ENCODE measurements at places on chromosomes 1 and 21.

- DNase-seq, result no peak
Observed at GRCh38 chr1:210476730-210477129, 148.0 kb downstream of the HHAT start.

DNA sequence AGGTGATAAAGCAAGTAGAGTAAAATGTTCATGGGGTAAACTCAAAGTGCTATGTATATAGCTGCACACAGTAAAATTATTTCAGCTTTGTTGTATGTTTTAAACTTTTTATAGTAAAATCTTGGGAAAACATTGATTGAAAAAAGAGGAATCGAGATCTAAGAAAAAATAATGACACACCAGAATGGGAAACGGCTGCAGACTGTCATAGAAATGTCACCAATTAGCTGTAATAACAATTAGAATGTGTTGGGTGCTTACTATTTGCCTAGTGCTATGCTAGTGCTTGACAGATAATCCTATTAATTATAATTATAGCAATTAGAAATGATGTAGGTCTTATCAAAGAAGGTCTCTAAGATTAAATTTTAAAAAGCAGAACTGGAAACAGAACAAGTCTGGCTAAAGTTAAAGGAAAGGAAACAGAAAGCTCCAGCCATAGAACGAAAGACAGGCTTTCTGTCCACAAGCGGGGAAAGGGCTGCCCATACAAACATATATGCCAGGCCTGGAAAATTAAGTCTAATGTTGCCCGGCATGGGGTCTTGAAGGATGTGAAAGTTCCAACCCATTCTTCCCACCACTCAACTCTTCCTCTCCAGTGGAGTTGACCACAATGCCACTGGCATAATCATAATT lies 5.0 kb downstream of the PCNX2 start:
- no peak for DNase-seq

DNA sequence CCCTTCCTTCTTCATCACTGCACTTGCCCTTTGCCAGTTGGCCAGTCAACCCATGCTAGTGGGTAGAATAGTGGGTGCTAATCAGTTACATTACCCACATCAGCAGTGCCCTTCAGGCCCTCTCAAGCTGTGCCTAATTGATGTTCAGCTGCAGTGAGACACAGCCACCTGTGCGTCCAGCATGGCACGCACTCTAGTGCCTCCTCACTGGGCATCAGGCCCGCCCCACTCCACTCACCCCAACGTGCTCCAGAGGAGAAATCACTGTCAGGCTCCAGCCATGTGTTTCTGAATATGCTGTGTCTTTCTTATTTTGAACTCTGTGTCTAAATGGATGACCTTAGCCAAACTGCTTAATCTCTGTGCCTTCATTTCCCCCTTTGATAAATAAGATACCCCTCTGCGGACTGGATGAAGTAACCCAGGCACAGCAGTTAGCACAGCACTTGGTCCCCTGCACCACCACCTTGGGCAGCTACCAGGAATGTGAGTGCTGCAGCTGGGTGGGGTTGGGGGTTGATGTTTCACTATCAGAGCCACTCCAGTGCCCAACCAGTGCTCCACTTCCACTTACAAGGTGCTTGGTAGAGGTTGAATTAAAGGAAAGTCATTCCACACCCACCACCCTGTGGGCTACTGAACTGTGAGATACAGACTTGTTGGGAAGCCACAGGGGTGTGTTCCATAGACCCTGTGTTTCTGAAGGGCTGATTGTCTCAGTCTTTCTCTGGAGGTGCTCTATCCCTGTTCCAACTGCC lies 8.9 kb upstream of the ADORA3 start:
- no peak for DNase-seq

DNA sequence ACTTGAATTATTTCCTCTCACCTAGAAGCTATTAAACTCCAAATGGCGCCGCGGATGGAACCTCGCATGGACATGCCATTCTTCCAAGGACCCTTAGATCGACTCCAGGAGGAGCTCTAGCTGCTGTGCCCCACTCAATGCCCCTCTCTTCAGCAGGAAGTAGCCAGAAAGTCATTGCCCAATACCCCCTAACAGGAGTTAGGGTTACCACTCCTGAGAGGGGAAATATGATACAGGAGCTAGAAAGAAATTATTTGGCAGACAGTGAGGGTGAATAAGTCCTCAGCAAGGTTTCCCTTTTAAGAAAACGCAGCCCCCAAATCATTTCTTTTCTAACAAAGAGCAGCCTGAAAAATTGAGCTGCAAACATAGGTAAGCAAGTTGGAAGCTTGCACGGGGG lies 28.6 kb downstream of the TFB2M start:
- no peak for DNase-seq

GRCh38 chr1:80892539-80892938 lies 908.2 kb upstream of the ADGRL2 start:
- no peak for DNase-seq

DNA sequence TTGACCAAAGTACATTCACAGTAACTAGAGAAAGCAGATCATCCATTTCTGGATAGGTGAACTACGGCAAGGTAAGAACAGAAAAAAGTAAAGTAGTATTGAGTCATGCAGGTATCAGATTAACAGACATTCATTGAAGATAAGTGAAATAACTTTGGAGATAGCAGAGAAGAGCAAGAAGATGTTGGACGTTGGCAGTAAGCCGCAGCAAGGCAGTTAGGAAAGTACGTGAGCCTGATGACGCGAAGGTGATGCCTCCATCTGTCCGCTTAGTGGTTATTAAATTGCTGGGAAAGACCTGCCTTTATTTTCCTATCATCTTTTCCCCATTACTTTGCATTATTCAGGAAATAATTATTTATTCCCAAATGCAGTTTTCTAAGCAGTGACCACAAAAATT lies 24.9 kb upstream of the KIAA1614 start:
- DNase-seq, result no peak

DNA sequence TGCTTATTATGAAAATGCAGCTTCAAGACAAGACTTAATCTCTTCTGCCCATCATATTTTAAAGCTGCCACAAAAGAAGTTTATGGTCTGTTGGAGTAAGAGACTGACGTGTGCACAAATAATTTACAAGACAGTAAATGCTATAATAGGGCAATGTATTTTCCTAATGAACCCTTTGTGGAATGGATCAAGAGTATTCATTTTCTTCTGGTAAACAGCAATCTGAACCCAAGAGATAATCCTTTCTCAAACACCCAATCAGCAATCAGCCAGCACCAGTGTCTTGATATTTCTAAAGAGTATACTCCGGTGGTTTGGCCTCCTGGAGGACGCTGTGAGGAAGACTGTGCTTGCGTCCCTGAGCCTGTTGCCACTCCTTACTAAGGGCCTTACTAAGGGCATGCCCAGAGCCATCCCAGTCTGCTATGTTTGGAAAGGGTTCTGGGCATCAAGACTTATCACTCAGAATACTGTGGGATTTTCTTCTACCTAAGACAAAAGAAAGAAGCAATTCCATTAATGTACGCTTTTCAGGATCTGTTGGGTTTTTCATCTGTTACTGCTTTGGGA lies 48.8 kb upstream of the LRRC8D start:
- no peak for DNase-seq

DNA sequence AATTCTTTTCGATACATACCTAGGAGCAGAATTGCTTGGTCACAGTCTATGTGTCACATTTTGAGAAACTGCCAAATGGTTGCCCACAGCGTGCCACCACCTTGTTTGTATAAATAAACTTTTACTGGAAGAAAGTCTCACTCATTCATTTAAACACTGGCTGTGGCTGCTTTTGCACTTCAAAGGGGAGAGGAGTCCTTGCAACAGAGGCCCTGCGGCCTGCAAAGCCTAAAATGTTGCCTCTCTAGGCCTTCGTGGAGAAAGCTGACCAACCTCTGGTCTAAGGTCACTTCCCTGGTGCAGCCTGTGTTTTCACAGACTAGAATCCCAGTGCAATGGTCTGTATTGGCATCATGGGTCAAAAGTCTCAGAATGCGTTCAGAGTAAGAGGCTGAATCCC lies 8.3 kb downstream of the RIPK4 start:
- DNase-seq, result no peak

DNA sequence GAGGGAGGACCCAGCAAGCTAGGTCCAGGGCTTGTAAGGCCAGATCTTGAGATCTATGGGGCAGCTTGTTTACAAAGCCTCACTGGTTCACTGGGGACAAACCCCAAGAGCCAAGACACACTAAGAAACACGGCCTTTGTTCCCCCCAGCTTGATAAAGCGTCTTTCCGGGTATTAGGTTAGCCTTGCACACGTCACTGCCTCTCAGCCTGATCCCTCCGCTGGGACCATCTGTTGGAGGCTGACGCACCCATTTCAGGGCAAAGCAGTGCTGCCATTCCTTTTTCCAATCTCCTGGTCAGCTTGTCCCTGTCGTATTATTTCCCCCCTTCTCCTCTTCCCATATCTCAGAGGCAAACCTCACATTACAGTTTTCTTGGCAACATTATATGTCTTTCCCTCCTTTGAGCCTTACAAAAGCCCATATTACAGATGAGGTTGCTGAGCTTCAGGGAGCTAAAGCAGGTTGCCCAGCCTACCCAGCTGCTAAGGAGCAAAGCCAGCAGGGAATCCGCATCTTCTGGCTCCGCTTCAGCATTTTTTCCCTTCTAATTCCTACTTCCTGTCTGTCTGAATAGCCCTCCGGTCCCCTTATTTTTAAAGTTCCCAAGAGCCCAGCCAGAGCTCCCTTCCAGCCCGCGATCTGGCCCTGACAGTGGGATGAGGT lies 4.1 kb downstream of the HEYL start:
- DNase-seq, result no peak

DNA sequence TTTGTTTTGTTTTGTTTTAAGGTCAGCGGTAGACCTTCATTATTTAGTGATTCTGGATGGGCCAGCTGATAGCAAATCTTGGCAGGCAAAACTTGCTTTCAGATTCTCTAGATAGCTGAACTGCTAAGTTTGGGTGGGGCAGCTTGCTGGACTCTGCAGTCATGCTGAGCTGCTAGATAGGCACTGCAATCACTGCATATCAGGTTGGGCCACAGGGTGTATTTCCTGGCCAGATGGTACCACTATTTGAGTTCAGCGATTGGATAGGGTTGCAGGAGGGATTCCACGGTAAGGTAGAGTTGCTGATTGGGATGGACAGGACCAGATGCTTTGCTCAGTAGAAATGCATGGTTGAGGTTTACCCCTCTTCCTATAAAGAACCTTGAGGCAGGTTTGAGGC lies 579.3 kb upstream of the ADGRL4 start:
- DNase-seq, result no peak

DNA sequence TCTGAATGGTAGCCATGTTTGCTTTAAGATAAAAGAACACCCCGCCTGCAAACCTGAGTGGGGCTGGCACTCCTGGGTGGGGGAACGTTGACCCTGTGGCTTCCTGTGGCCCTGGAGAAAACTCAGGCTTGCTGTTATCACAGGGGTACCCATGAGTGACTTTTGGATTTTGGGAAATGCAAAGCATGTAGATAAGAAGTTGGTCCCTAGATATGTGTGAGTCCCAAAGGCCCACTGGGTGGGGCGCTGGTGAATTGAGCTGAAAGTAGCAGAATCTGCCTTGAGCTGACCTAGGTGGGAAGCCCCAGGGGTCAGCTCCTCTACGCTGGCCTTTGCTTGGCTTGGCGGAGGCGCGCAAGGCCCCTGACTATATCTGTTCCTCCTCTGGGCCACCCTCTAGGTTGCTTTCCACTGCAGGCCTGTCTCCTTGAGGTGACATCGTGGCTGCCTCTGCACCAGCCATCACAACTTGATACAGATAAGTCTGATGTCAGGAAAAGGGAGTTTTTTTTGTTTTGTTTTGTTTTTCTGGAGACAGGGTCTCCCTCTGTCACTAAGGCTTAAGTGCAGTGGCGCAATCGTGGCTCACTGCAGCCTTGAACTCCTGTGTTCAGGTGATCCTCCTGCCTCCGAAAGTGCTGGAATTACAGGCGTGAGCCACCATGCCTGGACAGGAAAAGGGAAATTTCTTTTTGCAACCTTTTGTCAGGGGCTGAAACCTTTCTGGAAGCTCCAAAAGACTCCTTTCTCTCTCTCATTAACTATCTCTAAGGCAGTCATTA lies 72.2 kb downstream of the AGPAT3 start:
- DNase-seq, result no peak

GRCh38 chr1:15732686-15733081 lies 3.4 kb upstream of the SLC25A34 start:
- no peak for DNase-seq

DNA sequence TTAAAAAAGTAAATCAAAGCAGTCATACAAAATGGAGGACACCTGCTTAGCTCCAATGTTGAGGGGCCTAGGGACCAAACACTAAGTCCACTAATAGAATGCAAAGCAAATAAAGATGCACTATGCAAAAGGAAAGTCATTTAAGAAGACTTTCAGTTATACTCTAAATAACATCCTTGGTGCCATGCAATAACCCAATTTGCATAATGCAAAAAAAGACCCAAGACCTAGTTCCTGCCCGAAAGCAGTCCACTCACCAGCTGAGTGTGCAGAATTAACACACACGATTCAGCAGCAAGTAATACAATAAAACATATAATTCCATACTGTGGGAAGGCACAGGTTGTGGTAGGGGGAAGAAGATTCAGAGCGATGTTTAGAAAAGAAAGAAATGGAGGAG lies 101.8 kb downstream of the TGFBR3 start:
- no peak for DNase-seq

GRCh38 chr1:159951551-159951950 lies 2.5 kb downstream of the SLAMF9 start:
- DNase-seq, result no peak

DNA sequence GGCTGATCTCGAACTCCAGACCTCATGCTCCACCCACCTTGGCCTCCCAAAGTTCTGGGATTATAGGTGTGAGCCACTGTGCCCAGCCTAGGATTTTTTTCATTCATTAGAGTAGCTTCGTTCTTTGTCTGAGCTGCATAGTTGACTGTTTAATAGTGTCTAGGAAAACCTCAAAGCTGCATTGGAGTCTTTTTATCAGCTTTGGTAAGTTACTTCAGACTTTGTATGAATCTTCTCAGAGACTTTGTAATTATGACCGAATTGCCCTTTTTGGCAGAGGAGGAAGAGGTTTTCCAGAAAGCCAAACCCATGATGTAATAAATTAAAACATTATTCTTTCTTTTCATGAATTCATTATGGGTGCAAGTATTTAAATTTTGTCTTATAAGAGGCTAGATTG lies 5.1 kb downstream of the DNAJB4 start:
- no peak for DNase-seq

All from activated CD4-positive, alpha-beta T cell treated with anti-CD3 and anti-CD28 coated beads, Interleukin-2, Interleukin-6, amounts not matched to agents 100 ng/mL and 50 ng/mL, durations not matched to agents 16 hours and 8 hours (primary cell).